NCI-H187 treated with DMSO at 0.1 percent for 48 hours (cell line): ENCODE measurements at places on chromosomes 12 and 14.

- DNase-seq: peak; percentile 73
These were observed 135.2 kb downstream of the DACT1 start for GRCh38 chr14:58772794-58773620.

DNA sequence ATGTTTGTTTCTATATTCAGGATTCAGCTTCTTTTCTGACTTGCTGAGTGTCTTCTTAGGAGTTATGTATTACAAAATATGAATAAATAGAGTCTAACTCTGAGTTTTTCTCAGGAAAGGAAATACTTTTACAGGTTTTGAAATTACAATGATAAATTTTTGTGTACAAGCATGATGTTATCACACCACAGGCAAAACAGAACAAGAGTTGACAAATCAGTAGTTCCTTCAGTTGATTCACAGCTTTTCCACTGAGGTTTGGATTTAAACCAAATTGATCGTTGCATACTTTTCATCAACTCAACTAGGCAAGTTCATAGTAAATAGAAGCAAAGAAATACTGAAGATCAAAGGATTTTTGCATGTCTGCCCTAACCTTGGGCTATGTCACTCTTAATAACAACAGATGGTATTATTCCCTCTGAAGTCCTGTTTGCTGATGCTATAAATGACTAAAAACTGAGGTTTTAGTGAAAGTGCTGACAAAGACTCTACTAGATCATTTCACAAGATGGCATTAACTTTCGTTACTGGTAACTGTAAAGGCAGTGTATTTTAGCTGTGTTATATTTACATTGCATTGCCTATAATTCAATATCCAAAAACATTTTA, 520.2 kb downstream of the FLRT2 start:
- DNase-seq: no peak

- no peak for DNase-seq
These were observed 90.6 kb downstream of the VCPKMT start for GRCh38 chr14:50025776-50026175.

- DNase-seq: no peak
These were observed 287.6 kb upstream of the PWP1 start for GRCh38 chr12:107397890-107398500.

DNA sequence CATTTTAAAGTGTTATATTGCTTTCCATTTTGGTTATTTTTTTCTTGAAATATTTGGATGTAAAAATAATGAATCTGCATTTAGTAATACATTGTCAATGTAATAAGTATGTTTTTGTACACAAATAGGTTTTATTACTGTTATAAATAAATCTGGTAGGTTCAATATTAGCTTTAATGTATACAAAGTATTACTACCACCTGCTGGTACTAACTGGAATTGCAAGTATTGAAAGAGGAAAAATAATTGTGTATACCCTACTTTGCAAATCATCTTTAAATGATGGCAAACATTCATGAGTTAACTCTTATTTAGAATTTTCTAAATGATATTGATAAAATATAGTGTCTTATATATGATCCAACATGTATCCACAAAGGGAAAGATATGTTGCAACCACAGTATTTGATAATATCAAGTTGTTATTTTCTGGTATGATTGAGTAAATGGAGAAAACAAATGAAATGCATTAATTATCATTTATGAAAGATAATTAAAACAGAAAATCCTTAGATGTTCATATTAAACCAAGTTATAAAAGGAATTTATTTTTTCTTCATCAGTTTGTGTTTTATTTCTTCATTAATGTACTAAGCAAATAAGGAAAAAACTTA, 3.2 kb downstream of the OR4K2 start:
- DNase-seq: no peak

- DNase-seq: no peak
These were observed 44.6 kb upstream of the KRAS start for GRCh38 chr12:25295361-25295760.

- DNase-seq: no peak
These were observed 73.6 kb upstream of the CNTN1 start for GRCh38 chr12:40618636-40619035.

- no peak for DNase-seq
These were observed 10.1 kb downstream of the CCDC196 start for GRCh38 chr14:66496188-66496807.

GRCh38 chr12:52614381-52615207, 3.8 kb downstream of the KRT73 start:
- DNase-seq: no peak

DNA sequence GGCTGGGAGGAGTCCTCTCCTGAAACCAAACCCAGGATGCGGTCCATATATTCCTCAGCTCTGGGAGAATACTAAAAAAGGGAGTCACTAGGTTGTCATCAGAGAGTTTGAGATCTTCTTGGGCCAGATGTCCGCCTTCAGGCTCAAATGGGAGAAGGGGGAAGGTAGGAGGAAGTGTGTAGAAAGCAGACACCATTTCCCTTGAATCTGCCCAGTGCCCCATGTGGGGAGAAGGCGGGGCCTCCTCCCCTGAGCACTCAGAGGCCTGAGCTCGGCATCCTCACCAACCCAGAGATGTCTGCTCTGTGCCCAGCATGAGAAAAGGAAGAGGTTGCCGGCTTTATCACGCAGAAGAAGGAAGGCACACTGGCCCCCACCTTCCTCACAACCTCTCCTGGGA, 37.3 kb downstream of the LTBP2 start:
- DNase-seq: no peak

DNA sequence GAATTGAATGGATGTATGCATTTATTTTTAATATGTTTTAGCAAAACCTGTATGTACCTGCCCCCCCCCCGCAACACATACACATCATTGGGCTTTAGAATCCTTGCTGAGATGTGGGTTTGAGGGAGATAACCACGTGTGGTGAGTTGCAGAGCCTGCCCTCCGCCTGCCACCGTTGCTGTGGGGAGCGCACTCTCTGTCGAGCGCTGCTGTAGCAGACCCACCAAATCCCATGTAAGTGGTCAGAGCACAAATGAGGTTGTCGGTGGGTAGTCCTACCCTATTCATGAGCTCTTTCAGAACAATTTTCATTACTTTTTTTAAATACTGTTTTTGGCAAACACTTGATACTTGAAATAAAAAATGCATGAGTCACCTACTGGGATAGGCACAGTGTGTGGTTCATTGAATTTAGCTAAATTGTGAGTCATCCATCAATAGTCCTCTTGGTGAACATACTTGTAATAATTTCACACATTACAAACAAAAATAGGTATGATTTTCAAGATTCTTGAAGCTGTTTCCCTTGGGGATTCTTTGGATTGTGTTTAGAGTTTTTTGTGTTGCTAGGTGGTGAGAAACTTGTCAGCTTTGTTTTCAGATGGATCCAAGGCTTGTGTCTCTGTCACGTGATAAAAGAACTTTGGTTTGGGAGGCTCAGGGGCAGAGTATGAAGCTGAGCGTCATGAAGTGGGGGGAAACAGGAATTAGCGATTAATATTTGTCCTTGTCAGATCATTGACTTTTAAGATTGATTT, 107.6 kb downstream of the PTCSC3 start:
- DNase-seq: no peak

- DNase-seq: no peak
These were observed 581 bp downstream of the PITPNM2 start for GRCh38 chr12:123150275-123150743.

DNA sequence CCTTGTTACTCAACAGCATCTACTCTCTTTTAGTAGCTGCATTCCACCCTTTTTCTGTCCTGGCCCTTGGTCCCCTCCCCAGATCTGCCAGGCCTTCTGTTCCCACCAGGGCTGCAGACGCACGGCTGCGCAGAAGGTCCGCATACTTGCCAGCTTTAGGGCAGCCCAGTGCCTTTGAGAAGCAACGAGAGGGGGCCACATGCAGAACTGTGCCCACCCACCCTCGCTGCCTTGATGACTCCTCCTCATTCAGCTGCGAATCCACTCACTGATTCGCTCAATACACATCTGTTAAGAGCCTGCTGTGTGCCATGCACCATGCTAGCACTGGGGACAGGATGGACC, 39.2 kb downstream of the PRIMA1 start:
- no peak for DNase-seq

DNA sequence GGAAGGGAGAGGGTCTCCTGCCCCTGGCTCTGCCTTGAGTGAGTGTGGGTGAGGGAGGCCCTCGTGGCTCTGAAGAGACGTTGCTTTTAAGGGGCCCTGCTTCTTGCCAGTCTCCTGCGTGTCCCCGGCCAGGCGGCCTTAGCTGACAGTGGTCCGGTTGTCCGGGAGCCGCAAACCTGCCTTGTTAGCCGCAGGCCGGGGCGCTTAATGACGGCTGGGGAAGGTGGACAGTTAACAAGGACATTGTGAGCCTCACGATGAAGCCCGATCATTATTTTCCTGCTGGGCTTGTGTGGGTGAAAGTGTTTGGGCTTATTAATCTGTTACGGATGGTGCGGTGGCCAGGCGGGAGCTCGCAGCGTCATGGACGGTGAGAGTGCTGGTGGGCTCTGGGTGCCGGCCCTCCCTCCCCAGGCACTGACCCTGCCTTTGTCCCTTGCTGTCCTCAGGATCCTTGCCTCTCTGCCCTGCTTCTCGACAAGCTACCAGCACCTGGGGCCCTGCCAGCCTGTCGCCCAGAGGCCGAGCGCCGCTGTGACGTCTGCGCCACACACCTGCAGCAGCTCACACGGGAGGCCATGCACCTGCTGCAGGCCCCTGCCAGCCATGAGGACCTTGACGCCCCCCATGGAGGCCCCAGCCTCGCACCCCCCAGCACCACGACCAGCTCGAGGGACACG, 13.3 kb downstream of the KIF26A start:
- no peak for DNase-seq

DNA sequence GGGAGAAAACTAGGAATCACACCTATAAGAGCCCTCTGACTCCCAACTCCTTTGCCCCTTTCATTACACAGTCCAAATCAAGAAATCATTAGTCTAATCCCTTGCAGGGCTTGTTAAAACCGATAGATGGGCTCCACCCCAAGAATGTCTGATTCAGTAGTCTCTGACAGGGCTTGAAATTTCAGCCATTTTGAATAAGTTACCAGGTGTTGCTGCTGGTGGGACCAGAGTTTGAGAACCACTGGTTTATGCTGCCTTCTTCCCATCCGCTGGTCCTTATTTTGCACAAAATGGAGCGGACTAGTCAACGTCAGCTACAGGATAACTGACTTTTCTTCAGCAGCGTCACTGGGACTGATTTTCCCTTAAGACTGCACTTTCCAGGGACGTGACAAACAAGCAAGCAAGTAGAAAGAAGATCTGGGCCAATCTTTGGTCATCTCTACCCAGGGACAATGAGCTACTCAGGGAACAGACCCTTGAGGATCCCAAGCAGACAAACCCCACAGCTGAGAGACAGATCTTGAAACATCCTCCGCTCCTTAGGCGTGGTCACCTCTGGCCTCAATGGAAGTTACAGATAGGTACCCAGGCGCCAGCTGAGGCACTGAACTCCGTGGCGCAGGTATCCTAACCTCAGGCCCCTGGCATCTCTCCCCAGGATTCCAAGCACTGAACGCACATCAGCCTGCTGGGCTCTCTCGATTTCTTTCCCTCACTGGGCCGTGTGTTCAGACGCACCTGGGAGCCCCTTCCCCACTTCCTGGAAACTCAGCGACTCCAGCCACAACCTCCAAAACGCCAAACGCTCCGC, 900 bp downstream of the KCTD10 start:
- DNase-seq: no peak

DNA sequence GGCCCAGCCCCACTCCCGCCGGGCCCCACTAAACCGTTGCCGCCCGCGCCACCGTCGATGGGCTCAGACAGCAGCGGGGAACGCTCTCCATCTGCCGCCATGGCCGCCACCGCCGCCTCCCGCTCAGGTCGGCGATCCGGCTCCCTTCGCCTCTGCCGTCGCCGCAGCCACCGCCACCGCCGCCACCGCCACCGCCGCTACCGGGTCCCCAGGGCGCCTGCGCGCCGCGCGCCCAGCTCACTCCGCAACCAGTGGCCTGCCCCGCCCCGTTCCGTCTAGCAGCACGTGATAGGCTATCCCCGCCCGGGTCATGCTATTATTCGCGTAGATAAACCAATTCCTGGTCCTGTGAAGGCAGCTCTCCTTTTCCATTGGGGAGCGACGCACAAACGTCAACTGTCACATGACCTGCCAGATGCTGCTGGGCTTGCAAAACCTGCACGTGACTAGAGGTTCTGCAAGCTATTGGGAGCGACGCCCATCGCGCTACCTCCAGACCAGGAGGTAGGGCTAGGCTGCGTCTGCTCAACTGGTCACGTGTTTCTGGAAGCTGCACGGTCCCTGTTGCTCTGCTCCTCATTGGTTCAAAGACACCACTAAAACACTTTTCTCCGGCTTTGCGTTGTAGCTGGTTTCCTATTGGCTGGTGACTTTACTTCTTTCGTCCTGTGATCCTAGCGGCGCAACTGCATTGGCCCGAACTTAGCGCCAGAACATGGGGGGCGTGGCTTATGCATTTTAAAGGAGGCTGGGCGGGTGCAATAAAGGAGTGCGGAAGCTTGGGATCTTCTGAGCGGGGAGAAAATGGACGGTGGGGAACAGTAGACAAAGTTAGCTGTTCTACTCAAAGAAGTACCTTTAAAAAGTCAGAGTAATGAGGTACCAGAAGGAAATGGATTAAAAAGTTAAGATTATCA, at the start of gene PIP4P1:
PIP4P1 (minus strand) TSS at position 210 of the 917 bp plus-strand sequence; CDS start at position 101, 109 bp downstream.
- peak; percentile 100 for DNase-seq

- no peak for DNase-seq
These were observed 4.4 kb downstream of the SLC38A2 start for GRCh38 chr12:46368138-46368537.

GRCh38 chr14:22226381-22226780, 362.6 kb downstream of the DAD1 start:
- DNase-seq: no peak

DNA sequence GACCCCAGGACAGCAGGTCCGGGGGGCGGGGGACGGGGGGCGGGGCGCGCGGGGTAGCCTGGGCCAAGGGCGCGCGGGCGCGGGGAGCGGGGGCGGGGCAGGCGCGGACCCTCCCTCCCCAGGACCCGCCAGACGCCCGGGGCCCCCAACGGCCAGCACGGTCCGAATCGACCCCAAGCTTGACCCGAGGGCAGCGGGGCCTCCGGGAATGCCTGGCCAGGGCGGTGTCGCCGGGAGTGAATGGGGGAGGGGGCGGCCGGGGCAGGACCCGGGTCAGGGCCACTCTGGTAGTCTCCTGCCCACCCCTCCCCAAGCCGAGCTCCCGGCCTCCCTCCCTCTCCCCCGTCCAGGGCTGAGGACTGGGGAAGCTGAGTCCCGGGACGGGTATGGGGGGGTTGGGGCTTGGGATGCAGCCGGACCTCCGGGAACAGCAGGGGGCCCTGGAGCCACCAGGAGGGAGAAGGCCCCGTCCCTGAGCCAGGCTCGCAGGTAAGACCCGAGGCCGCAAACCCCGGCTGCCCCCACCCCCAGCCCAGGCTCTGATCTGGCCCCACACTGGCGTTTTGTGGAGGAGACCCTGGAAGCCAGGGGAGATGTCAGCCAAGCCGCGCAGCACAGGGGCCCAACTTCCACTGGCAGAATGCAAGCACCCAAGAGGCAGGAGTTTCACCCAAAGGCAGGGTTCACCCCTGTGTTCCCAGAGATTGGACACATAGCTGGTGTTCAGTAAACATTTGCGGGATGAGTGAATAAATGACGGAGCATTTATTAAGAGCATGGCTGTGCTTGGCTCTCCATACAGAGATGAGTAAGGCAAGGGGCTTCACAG, 545 bp upstream of the GALNT9 start:
- DNase-seq: no peak

- DNase-seq: no peak
These were observed 27.8 kb downstream of the FBXL14 start for GRCh38 chr12:1566449-1567135.
